ENCODE measurements at places on chromosomes 11 and 22.

DNA sequence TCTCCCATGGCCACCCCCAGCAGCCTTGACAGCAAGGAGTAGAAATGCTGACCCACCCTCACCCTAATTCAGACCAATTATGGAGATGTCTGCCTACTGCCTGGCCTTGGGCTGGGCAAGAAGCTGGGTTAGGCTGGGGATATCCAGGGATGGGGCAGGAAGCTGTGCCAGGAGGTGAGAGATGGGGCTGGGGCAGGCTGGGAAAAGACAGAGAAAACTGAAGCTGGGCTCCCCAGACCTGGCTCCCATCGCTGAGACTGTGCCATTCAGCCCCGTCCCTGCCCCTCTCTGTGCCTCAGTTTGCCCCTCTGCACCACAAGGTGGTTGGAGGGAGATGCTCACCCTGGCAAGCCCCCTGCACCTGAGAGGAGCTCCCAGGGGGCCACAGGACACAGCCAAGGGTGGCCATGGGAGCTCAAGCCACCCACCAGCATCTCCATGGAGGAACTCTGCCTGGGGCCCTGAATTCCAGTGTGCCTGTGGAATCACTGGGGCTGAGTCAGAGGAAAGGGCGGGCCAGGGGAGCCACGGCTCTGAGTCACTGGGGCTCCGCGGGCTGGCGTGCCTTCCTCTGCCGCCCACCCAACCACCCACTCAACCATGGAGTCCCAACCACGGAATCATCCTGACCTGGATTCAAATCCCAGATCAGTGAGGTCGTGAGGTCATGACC is 6.0 kb upstream of the CARD10 start:
- DNase-seq = no peak

DNA sequence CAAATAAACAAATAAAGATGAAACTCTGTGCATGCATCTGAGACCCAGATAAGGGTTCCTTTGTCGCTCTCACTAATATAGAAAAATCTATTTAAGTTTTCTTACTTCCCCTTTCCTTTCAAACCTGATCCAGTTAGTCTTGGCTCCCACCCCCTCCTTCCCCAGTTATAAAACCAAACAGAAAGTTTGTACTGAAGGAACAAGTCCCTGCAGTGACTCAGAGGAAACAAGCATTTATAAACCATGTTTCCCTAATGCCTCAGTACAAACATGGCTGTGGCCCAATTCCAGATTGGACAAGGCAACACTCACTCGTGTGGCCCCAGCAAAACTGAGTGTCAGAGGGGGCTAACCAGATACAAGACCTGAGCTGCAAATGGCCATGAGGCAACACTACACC is 65.5 kb upstream of the ARHGAP20 start:
- no peak for DNase-seq

DNA sequence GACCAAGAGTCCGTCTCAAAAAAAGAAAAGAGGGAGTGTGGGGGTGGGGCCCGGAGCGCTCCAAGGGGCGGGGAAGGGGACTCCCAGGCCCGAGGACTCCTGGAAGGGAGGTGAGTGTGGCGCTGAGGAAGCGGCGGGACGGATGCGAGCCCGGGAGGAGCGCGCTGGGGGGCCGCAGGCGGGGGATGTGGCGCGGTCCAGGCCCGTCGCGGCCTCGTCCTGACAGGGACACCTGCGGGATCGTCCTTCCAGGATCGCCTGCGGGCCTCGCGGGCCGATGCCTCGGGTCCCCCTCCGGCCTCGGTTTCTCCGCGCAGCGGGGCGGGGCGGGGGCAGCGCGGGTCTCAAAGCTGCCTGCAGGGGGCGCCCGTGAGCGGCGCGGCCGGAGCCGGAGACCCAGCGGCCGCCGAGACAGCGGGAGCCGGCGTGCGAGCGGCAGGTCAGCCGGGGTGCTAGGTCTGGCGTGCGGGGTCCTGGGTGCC is 3.8 kb upstream of the ADORA2A start:
- DNase-seq = peak; percentile 65

GRCh38 chr11:66411323-66411722 is 9.5 kb upstream of the NPAS4 start:
- no peak for DNase-seq

- no peak for DNase-seq
Measured at GRCh38 chr11:129989149-129989813, 13.4 kb downstream of the PRDM10 start.

DNA sequence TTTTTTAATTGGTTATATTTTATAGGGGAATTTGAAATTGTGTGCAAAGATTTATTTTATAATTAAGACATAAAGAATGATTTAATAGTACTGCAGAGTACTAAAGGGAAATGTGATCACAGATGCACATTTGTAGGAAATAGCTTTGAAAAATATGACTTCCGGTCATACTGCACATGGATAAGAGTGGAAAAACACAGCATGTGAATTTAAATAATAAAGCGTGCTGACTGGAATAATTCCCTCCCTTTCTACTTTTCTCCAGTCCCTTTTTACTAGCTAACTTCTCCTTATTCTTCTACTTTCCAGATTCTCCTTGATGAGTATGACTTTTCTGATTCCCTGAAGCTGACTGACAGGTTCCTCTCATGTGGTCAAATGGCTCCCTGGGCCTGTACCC is 238.4 kb upstream of the CTSC start:
- DNase-seq = no peak

GRCh38 chr11:122453586-122453985 is 201.9 kb upstream of the UBASH3B start:
- DNase-seq = no peak

GRCh38 chr11:69658626-69659450 is 16.3 kb downstream of the LTO1 start:
- DNase-seq = no peak

GRCh38 chr11:44564166-44564565 is 1.3 kb upstream of the CD82 start:
- no peak for DNase-seq

GRCh38 chr11:1153951-1154493 is 3.7 kb upstream of the MUC5AC start:
- no peak for DNase-seq

- DNase-seq = no peak
Measured at GRCh38 chr11:125279676-125280418, 115.3 kb downstream of the PKNOX2 start.

DNA sequence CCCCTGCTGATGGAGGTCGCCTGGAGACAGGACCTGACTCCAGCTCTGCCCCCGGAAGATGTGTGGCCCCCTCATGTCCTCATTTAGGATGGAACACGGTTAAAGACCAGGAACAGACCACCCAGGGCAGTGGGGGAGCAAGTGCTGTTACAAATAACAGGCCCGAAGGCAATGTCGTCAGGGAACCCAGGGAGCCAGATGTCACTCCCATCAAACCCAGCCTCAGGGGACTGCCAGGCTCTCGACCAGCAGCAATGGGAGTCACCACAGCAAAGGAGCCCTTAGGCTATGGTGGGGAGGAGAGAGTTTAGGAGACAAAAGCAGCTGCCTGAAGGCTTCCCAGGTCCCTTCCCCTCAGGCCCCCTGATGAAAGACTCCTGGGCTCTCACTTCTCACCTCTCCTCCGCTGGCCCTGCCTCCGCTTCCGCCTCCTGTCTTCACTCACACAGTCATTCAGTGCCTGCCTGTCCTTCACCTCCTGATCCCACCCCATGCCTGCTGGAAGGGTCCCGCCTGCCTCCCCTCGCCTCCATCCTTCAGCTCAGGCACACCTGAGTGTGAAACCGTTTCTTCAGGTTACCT is 4.4 kb downstream of the RPS19BP1 start:
- DNase-seq = no peak

DNA sequence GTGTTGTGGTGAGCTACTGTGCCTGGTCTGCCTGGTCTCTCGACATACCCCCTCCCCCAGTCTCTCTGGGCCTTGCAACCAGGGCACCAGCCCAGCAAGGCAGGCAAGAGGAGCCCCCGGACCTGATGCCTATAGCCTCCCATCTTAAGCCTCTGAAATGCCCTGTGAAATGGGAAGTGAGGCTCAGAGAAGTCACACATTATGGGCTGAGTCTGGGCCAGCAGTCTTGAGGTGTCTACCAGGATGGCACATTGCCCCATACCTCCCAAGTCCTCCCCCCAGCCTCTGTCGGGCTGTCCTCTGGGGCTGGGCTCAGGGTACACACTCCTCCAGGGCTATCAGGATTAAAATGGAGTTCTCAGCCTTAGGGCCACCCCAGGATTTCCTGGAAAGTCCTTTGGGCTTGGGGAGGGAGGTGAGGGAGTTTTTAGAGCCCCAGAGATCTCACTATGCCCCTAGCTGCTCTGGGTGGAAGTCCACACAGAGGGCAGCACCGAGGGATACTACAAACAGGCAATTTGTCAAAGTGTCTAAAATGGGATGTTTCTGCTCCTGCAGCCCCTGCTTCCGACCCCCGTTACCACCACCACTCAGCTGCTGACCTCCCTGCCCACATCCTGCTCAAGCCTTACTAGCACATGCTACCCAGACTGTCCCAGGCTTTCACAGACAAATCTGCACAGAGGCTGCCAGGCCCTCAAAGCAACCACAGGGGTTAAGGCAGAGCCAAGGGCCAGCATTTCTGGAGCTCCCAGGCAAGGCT is 3.1 kb upstream of the SH3BP1 start:
- no peak for DNase-seq

GRCh38 chr11:107713009-107713408 is 1.2 kb upstream of the SLN start:
- DNase-seq = no peak

- DNase-seq = no peak
Measured at GRCh38 chr22:28989484-28989883, 72.1 kb downstream of the C22orf31 start.

DNA sequence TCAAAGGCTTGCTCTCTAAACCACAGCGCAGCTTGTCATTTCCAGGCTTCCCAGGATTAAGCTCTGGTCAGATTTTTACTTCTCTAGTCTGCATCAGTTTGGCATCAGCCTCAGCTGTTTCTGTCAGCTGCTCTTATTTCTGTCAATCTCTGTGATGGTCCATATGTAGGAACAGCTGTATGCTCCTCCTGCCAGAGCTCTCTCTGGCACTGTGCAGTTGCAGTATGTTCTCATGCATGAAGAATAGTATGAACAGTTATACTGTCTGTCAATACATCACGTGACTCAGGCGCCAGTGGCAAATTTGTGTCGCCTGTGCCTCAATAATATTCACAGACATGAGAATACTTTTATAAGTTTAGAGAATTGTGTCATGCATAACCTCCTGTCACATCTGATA is 6.7 kb downstream of the OR6M1 start:
- DNase-seq = no peak

DNA sequence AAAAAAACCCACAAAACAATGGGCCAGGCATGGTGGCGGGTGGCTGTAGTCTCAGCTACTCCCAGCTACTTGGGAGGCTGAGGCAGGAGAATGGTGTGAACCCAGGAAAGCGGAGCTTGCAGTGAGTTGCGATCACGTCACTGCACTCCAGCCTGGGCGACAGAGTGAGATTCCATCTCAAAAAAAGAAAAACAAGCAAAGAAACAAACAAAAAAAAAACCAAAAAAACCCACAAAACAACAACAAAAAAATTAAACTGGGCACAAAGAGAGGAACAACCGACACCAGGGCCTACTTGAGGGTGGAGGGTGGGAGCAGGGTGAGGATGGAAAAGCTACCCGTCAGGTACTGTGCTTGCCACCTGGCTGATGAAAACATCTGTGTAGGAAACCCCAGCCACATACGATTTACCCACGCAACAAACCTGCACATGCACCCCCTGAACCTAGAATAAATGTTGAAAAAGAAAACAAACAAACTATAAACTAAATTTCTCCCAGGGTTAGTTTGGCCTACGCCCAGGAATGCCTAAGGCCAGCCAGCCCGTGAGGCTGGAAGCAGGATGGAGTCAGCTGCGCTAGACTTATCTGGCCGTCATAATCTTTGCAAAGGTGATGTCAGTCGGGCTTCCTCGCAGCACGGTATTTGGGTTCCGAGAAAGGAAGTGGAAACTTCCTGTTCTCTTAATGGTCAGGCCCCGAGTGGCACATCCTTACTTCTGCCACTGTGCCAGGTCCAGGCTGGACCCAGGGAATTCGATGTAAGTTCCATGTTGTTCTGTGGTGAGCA is 21.9 kb upstream of the CYB5R3 start:
- no peak for DNase-seq

GRCh38 chr11:27626269-27626937 is 73.9 kb downstream of the BDNF start:
- DNase-seq = no peak

DNA sequence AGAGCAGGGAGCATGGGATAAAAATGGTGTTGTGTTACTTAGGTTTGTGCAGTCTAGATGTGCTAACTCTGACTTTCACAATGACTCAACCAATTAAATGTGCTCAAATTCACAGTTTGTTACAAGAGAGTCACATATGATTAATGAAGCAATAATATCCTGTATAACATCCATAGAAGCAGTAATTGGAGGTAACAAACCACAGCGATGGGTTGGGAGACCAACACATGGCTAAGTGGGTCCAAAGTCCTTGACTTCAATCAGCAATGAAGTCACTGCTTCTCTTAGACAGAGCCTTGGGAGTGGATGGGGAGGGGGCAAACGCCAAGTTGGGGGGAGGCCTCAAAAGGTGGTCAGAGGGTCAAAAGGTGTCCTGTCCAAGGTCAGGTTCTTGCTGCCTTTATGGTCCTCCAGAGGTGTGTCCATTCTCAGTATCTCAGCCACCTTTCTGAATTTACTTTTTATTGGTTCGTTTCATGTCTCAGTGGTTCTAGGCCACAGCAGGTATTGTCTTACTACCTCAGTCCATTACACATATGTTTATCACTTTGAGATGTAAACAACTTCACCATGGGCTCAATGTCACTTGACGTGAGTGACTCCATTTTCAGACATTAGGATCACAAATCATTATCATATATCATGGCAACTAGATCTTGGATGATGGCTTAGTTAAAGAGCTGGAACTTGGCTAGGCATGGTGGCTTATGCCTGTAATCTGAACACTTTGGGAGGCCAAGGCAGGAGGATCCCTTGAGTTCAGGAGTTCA is 32.4 kb downstream of the SLN start:
- no peak for DNase-seq

DNA sequence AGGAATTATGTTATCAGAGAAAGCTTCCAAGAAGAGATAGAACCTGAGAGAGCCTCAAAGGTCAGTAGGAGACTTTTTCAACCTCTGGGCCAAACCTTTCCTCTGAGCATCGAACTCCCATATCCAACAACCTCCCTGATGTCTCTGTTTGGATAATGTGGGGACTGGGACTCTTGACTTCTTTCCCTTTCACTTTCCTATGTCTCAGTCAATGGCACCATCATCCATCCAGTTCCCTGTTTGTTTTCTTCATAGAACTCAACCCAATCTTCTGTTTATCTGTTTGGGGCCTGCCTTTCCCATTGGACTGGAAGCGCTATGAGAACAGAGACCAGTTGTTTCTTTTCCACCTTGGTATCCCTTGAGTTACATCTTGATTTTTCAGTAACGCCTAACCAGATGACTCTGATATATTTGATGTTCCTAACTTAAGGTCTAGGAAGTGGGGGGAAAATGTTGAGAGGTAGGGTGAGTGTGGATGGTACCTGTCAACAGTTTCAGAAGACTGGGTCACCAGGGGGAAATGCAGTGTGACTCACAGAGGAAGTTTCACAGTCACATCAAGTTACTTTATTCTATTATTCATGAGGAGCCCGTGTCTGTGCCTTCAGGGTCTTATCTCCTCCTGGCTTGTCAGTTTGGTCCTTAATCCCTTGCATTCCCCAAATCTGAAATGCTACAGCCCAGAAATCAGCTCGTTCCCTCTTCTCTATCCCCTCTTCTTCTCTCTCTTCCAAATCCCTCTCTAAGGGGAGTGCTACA is 4.5 kb upstream of the KCNE3 start:
- no peak for DNase-seq
